Lung (tissue), 17 donors: ENCODE measurements at places on chromosomes 5 and 9.
A peak's percentile ranks its signal among the peaks of the same experiment; 100 is the strongest.

GRCh38 chr9:130459941-130460669, 15.3 kb downstream of the ASS1 start:
- H3K4me1 ChIP-seq, result no peaks in the 10 kb centered on the region
- H3K36me3 ChIP-seq, result no peaks in the 10 kb centered on the region
- no peak overlapping the region for H3K4me3 ChIP-seq
- no peak for DNase-seq
- H3K27ac ChIP-seq, result no peak overlapping the region

DNA sequence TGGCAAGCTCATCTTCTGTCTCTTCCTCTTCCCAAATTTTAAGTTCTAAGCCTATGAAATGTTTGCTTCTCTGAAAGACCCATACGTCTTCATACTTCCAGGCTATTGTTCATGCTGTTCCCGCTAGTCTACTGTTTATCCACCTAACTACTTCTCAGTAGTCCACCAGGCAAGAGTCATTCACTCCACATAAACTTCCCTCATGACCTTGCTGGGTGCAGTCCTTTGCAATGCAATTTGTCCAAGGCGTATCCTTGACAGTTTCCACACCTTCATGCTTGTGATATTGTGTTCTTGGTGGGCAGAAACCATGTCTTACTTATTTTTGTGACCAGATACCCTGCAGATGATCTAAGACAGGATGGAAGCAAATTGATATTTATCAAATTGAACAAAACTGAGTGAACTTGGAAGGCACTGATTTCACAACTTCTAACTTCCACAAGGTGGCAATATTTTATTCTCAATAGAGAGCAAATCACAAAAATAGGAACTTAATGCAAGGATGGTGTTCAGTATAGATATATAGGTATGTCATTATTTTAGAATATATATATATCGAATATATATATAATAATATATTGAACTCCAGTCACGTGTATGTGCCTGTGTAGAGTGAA, 30.3 kb downstream of the TYRP1 start:
- no peak for DNase-seq
- no peaks in the 10 kb centered on the region for H3K36me3 ChIP-seq
- H3K27ac ChIP-seq, result no peak overlapping the region
- peaks cover 3% of the 10 kb centered on the region for H3K4me1 ChIP-seq

- peaks cover 8% of the 10 kb centered on the region for H3K4me1 ChIP-seq
- H3K27ac ChIP-seq, result peak overlapping the region; percentile 100
- H3K4me3 ChIP-seq, result peak overlapping the region; percentile 98
- no peaks in the 10 kb centered on the region for H3K36me3 ChIP-seq
- DNase-seq, result peak; percentile 47
- peaks cover 2% of the 10 kb centered on the region for H3K27me3 ChIP-seq
These were observed 278.1 kb downstream of the AOPEP start for GRCh38 chr9:95004411-95005277.

GRCh38 chr5:120164986-120165385, 299.1 kb upstream of the PRR16 start:
- no peaks in the 10 kb centered on the region for H3K4me1 ChIP-seq
- no peak overlapping the region for H3K4me3 ChIP-seq
- no peak overlapping the region for H3K27ac ChIP-seq
- H3K36me3 ChIP-seq, result no peaks in the 10 kb centered on the region

DNA sequence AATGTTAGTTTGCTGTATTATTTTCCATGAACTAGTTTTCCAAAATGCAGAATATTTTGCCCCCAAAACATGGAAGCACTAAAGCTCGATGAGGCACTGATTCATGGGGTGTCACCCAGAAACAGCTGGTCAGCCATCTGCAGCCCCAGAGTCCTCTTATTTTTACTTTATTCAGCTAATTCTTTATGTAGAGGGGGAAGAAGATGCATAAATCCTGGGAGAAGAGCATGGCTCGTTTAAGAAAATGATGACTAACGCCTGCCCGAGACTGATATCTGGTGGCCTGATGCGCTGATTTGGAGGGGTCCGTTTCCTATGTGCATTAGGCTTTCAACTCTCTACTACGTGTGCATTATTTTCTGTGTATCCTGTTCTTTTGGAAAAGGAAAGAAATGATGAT, 390.3 kb upstream of the MEF2C start:
- H3K4me1 ChIP-seq, result no peaks in the 10 kb centered on the region
- H3K36me3 ChIP-seq, result no peaks in the 10 kb centered on the region
- H3K27me3 ChIP-seq, result no peaks in the 10 kb centered on the region
- H3K4me3 ChIP-seq, result no peak overlapping the region
- H3K27ac ChIP-seq, result no peak overlapping the region

- no peak for DNase-seq
- H3K36me3 ChIP-seq, result peaks cover 9% of the 10 kb centered on the region
- no peaks in the 10 kb centered on the region for H3K4me1 ChIP-seq
These were observed 51.3 kb downstream of the SLC46A2 start for GRCh38 chr9:112839331-112839730.

- no peak overlapping the region for H3K27ac ChIP-seq
- no peak overlapping the region for H3K4me3 ChIP-seq
- no peak for DNase-seq
- H3K36me3 ChIP-seq, result no peaks in the 10 kb centered on the region
- H3K4me1 ChIP-seq, result no peaks in the 10 kb centered on the region
These were observed 36.0 kb downstream of the WHRN start for GRCh38 chr9:114469091-114469853.

- no peak overlapping the region for H3K4me3 ChIP-seq
- no peaks in the 10 kb centered on the region for H3K27me3 ChIP-seq
- DNase-seq, result no peak
- H3K4me1 ChIP-seq, result no peaks in the 10 kb centered on the region
- H3K27ac ChIP-seq, result no peak overlapping the region
- no peaks in the 10 kb centered on the region for H3K36me3 ChIP-seq
These were observed 391.6 kb downstream of the TMEM161B start for GRCh38 chr5:87877023-87877422.

- H3K4me3 ChIP-seq, result no peak overlapping the region
- no peaks in the 10 kb centered on the region for H3K36me3 ChIP-seq
- DNase-seq, result no peak
- H3K27ac ChIP-seq, result no peak overlapping the region
These were observed 131.0 kb upstream of the CCNG1 start for GRCh38 chr5:163306421-163306820.

GRCh38 chr5:87007737-87008136, 259.9 kb upstream of the RASA1 start:
- no peaks in the 10 kb centered on the region for H3K27me3 ChIP-seq
- no peak overlapping the region for H3K4me3 ChIP-seq
- H3K4me1 ChIP-seq, result peaks cover 7% of the 10 kb centered on the region
- H3K36me3 ChIP-seq, result no peaks in the 10 kb centered on the region

DNA sequence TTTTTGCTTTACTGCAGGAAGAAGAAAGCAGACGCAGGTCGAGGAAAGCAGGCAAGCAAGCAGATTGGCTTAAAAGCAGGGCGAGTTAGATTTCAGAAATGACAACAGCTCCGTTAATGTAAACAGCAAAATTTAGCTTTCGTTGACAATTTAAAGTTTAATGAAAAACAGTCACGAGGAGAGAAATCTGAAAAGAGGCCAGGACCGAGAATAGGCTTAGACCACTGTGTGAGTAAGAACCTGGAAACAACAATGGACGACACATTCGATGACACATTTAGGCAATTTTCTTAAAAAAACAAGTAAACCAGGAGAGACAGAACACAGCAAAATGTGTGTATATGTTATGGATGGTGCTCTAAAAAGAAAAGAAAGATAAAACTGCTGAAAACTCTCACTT, 155.3 kb downstream of the ISOC1 start:
- H3K36me3 ChIP-seq, result no peaks in the 10 kb centered on the region
- no peak overlapping the region for H3K27ac ChIP-seq
- peak; percentile 76 for DNase-seq
- no peaks in the 10 kb centered on the region for H3K4me1 ChIP-seq

DNA sequence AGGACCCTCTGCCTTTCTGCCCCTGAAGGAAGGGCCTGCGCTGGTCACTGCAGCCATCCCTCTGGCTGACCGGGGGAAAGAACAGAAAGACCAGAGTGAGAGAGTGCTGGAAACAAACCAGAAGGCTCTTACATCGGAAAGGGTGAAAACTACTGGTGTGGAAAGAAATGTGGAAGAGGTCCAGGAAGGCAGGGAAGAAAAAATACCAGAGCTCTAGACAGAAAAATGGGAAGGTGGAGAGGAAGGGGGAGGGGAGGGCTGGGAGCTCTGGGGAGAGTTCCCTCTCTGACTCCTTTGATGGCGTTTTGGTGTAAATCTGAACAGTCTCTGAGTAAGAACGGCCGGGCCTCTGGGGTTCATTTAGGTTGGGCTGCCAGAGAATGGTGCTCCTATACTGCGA, 47.7 kb downstream of the COL23A1 start:
- no peak overlapping the region for H3K27ac ChIP-seq
